ENCODE measurements at places on chromosomes 7 and 10. TPM values are rescaled to one million over a fixed set of nuclear protein-coding genes. Genes with fewer than 3 reads are reported as not detected.

GRCh38 chr10:12479924-12480323, 130.6 kb downstream of the CAMK1D start:
- peaks cover 8% of the 10 kb centered on the region for H3K4me1 ChIP-seq
- H3K4me3 ChIP-seq, result no peak overlapping the region
- DNase-seq, result no peak
- H3K27ac ChIP-seq, result no peak overlapping the region
- peaks cover 3% of the 10 kb centered on the region for H3K36me3 ChIP-seq
- no peaks in the 10 kb centered on the region for H3K27me3 ChIP-seq

DNA sequence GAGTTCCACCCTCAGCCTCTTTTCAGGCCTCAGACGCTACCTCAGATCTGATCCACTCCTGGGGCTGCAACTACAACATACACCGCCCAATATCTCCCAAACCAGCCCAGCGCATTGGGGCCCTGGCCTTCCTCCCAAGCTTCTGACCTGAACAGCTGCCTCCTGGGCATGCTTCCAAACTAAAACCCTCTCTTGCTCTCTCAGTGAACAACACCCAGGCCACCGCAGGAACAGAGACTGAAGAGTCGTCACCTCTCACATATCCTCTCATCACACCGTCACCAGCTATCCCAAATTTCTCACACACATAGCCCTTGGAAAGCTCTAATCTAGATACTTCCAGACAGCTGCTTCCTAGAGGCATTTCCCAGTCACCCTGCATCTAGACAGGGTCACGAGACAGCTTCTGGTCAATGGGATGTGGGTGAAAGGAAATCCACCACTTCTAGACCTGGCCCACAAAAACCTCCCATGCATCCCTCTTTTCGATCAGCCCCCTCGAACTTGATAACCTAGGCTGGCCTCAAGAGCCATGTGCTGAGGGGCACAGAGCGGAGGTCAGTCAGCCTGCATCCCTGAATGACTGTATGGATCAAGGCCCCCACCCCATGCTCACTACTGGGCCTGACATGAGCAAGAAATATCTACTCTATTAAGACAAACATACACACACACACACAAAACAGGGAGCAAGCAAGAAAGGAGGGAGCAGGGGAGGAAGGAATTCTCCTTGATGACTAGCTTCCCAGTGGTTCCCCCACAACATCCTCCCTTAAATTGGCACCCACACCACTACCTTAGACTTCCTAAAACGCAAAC, 1.8 kb downstream of the PARP12 start:
- peak overlapping the region; percentile 19 for H3K27ac ChIP-seq
- no peak for DNase-seq
- peak overlapping the region; percentile 80 for H3K4me3 ChIP-seq
- H3K36me3 ChIP-seq, result peaks cover 9% of the 10 kb centered on the region

DNA sequence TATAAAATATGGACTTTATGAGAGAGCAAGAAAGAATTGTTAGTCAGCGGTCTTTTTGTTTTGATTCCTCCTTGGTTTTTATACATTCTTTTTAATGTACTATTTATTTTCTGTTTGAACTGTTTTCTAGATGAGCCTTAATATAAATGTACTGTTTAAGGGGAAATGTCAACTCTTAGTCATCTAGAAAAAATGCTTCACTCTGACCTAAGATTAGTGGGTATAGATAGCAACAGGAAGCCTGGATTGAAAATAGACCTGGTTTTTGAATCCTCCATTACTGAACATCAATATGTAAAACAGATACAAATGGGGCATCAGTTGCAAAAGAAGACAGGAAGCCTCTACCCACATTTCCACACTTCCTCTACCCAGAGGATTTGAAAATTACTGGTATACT, 87.8 kb downstream of the CHRM2 start:
- H3K27ac ChIP-seq, result no peak overlapping the region
- H3K27me3 ChIP-seq, result no peaks in the 10 kb centered on the region
- H3K4me1 ChIP-seq, result no peaks in the 10 kb centered on the region
- no peak overlapping the region for H3K4me3 ChIP-seq
- H3K36me3 ChIP-seq, result no peaks in the 10 kb centered on the region
- DNase-seq, result no peak

GRCh38 chr10:17128261-17128660, 1.4 kb downstream of the CUBN start:
- H3K36me3 ChIP-seq, result no peaks in the 10 kb centered on the region
- H3K4me3 ChIP-seq, result no peak overlapping the region
- DNase-seq, result no peak
- H3K4me1 ChIP-seq, result no peaks in the 10 kb centered on the region

DNA sequence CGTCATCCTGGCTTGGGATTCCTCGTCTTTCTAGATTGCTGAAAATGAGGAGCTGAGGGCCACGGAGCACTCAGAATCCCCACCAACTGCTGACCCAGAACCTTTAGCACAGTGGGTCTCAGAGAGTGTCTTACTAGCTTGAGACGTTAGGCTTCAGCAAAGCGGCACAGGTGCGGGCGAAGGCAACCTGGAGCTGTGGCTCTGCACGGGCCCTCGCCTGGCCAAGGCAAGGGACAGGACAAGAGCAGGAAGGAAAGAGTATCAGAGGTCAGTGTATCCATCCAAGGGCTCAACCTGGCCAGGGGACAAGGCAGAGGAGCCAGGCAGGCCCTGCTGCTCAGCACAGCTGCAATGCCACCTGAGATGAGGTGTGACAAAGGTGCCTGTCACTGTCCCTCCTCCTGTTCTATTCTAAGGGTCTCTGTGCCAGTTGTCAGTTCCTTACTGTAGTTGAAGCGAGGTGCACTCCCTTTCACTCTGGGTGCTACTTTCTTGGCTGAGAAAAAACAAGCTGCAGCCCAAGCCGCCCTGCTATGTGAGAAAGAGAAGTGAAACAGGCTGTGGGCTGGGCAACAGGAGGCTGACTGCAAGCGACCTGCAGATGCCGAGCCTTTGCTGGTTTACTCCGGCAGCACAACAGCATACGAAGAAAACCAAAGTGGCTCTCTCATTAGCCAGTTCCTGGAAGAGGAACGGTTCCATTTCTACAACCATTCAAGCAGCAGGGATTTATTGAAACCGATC, 33.3 kb upstream of the KDM7A start:
- no peaks in the 10 kb centered on the region for H3K27me3 ChIP-seq
- peaks cover 86% of the 10 kb centered on the region for H3K4me1 ChIP-seq
- H3K36me3 ChIP-seq, result no peaks in the 10 kb centered on the region
- H3K27ac ChIP-seq, result peak overlapping the region; percentile 86
- peak overlapping the region; percentile 38 for H3K4me3 ChIP-seq
- peak; percentile 87 for DNase-seq

DNA sequence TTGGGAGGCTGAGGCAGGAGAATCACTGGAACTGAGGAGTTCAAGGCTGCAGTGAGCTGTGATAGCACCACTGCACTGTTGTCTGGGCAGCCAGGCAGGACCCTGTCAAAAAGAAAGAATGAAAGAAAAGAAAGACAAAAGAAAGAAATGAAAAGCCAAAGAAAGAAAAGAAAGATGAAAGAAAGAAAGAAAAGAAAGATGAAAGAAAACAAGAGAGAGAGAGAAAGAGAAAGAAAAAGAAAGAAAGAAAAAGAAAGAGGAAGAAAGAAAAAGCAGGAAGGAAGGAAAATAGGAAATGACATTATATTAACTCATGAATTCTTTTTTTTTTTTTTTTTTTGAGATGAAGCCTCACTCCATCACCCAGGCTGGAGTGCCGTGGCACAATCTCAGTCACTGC, 32.4 kb upstream of the SPDYE3 start:
- H3K4me3 ChIP-seq, result no peak overlapping the region
- H3K36me3 ChIP-seq, result no peaks in the 10 kb centered on the region
- H3K27ac ChIP-seq, result no peak overlapping the region
- H3K27me3 ChIP-seq, result no peaks in the 10 kb centered on the region

GRCh38 chr7:83633516-83633915, 15.4 kb downstream of the SEMA3E start:
- H3K27me3 ChIP-seq, result no peaks in the 10 kb centered on the region
- H3K36me3 ChIP-seq, result no peaks in the 10 kb centered on the region
- H3K4me1 ChIP-seq, result no peaks in the 10 kb centered on the region
- no peak overlapping the region for H3K27ac ChIP-seq
- no peak overlapping the region for H3K4me3 ChIP-seq
- DNase-seq, result no peak

GRCh38 chr7:35446091-35446490, 192.2 kb upstream of the TBX20 start:
- H3K36me3 ChIP-seq, result no peaks in the 10 kb centered on the region
- no peak for DNase-seq
- no peaks in the 10 kb centered on the region for H3K4me1 ChIP-seq
- peaks cover 15% of the 10 kb centered on the region for H3K27me3 ChIP-seq

DNA sequence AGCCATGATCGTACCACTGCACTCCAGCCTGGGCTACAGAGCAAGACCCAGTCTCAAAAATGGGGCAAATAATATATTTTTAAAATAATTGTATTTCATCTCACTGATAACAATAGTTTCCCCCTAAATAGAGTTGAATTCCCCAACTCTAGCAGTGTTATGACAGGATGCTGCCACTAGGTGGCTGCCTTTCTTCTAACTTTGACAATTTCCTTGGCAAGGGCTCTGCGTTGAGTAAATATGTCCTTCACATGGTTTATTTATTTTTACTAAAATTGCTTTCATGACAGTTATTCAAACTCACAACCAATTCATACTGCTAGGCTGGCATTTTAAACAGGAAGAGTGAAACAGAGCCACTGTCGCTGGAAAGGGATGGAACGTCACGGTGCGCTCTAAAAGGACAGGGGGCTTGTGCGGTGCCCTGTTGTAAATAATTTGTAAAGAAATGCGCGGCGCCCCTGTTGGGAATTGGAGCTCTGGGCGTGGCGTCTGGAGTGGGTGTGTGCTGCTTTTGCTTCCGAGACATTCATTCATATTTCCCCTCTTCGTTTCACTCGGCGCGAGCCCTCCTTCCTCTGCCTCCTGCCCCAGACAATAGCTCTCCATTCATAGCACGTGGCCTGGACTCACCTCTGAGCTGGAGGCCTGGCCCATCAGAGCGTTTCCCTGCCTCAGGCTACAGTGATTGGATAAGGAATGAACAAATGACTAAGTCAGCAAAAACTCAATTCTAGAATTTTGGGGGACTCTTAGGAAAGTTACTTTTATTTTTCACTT, 20.5 kb upstream of the PITRM1 start:
- peaks cover 7% of the 10 kb centered on the region for H3K4me1 ChIP-seq
- no peaks in the 10 kb centered on the region for H3K36me3 ChIP-seq
- H3K27ac ChIP-seq, result no peak overlapping the region
- H3K27me3 ChIP-seq, result peaks cover 43% of the 10 kb centered on the region
- peak; percentile 62 for DNase-seq

DNA sequence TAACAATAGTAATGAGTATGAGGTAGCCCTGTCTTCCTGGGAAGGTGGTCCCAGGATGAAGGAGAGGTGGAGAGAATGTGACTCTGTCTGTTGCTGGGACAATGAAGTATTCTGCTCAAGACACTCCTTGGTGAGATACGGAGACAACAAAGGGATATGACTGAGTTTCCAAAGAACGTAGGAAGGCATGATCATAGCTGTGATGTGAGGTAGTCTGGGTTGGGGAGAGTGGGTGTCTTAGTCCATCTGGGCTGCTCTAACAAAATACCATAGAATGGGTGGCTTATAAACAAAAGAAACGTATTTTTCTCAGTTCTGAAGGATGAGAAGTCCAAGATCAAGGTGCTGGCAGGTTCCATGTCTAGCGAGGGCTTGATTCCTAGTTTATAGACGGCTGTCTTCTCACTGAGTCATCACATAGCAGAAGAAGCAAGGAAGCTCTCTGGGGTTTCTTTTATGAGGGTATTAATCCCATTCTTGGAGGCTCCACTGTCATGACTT, 84.9 kb upstream of the RHOBTB1 start:
- DNase-seq, result no peak
- H3K36me3 ChIP-seq, result no peaks in the 10 kb centered on the region
- no peaks in the 10 kb centered on the region for H3K4me1 ChIP-seq
- no peak overlapping the region for H3K27ac ChIP-seq
- peaks cover 8% of the 10 kb centered on the region for H3K27me3 ChIP-seq

DNA sequence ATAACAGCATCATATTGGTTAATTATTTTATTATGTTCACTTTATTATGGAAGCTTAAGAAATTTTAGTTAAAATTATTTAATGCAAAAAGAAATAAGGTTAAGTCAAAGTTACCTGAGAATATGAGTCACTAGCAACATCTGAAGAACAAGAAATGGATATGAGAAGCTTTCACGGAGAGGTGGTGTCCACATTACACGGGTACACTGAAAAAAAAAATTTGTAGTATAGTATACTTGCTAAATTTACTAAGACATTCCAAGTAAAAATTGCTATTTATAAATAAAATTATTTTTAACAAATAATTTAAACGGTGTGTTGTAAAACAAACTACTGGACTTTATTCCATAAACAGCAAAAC, 63.9 kb downstream of the DPY19L1 start:
- no peak for DNase-seq
- H3K27me3 ChIP-seq, result no peaks in the 10 kb centered on the region
- peaks cover 21% of the 10 kb centered on the region for H3K36me3 ChIP-seq

DNA sequence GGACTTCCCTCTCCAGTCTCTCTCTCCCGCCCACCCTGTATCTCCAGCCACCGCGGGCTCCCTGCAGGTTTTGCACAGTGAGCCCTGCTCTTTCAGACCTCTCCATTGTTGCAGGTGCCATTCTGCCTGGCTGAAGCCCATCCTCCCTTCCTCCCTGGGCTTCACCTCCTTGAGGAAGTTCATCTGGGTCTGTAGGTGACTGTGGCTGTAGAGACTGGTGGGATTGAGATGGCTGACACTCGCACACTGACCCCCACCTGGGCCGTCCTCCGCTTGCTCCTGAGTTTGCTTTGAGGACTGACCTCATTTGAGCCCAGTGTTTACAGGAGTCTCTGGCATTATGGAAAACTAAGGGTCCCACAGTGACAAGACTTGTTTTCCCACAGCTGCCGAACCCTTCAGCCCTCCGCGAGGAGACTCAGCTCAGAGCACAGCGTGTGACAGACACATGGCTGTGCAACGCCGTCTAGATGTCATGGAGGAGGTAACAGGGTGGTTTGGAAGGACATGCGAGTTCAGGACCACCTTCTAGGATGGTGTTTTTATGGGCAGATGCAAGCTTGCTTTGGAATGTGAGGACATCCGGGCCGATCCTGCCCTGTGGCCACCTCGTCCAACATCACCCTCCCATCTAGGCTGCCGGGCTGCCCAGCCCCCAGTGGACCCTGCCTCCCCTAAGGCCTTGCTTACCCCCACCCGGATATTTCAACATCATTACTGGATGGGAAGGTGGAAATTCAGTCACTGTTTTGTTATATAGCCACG, 9.3 kb downstream of the PLAC9 start:
- H3K27me3 ChIP-seq, result peaks cover 15% of the 10 kb centered on the region
- no peak for DNase-seq

TBC1D12 gene
- total RNA-seq, result 0.62 TPM

FAM25G gene
- total RNA-seq, result not detected

SEC23IP gene
- 63.6 TPM for total RNA-seq

All from activated CD4-positive, alpha-beta memory T cell treated with anti-CD3 and anti-CD28 coated beads for 36 hours (primary cell).